Fibroblast of skin of scalp (primary cell): ENCODE measurements at places on chromosomes 3 and 15.
A peak's percentile ranks its signal among the peaks of the same experiment; 100 is the strongest.

- no peak for DNase-seq
These were observed 238.8 kb upstream of the WNT5A start for GRCh38 chr3:55725681-55726500.

DNA sequence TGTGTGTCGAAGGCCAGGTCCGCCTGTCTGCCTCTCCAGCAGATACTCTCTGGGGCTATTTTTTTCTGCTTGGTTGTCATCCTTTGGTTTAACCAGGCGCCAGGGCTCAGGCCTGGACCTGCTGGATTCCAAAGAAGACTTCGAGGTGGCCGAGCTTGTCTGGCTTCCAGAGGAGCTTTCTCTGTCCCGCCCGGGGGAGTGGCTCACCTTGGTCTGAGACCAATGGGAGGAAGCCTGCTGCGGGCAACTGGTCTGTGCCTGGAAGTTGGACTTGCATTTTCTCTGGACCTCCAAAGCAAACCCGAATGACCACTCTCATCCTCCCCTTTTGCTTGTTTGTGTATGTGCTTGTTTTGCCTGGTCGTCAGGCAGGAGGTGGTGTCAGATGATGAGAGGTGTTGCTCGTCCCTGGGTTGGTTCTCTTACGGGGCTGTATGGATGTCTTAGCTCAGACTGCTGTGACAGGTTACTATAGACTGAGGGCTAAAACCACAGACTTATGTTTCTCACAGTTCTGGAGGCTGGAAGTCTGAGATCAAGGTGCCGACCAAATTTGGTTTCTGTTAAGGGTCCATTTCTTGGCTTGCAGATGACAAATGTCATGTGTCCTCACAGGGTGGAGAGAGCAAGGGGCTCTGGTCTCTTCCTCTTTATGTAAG is 19.3 kb downstream of the IGF1R start:
- DNase-seq = no peak

- peak; percentile 61 for DNase-seq
These were observed 58.8 kb downstream of the CLASP2 start for GRCh38 chr3:33658991-33659848.

DNA sequence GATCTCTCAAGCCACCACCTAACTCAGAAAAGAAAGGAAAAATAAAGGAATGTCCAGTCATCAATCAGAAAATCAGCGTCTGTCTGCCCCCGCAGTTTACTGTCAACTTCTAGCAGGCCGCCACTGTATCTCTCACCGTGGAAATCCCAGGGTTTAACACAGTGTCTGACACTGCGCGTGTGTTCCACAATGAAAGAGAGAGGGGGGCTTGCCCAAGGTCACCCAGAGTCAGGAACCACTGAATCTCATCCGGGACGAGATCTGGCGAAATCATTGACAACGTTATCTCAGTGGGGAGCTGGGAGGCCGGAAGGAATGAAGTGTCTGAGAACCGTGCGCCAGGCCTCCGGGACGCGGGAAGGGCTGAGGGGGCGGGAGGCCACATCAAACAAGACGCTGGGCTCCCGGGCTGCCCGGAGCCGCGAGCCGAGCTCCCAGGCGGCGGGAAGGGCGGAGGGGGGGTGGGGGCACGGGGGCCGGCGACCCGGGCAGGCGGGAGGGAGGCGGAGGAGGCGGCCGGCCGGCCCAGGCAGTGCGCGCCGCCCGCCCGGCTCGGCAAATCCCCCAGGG is 2.2 kb upstream of the HES1 start:
- DNase-seq = peak; percentile 72
